ENCODE measurements at places on chromosomes 4 and X.

- H3K4me3 ChIP-seq: no peak overlapping the region
- H3K27me3 ChIP-seq: no peaks in the 10 kb centered on the region
- DNase-seq: no peak
- H3K36me3 ChIP-seq: no peaks in the 10 kb centered on the region
- H3K4me1 ChIP-seq: peaks cover 17% of the 10 kb centered on the region
- H3K27ac ChIP-seq: no peak overlapping the region
These were observed 138.2 kb upstream of the AADAT start for GRCh38 chr4:170227928-170228327.

- H3K27me3 ChIP-seq: 0 out of 2 replicates have a peak, but pooled peaks cover 10% of the 10 kb centered on the region
- H3K27ac ChIP-seq: no peak overlapping the region
- peaks cover 71% of the 10 kb centered on the region for H3K4me1 ChIP-seq
- DNase-seq: no peak
These were observed 541.4 kb upstream of the BOD1L1 start for GRCh38 chr4:14168919-14169318.

GRCh38 chr4:37802068-37802666 is 24.3 kb upstream of the PGM2 start:
- peak; percentile 39 for DNase-seq
- peaks cover 4% of the 10 kb centered on the region for H3K36me3 ChIP-seq
- no peaks in the 10 kb centered on the region for H3K27me3 ChIP-seq
- no peak overlapping the region for H3K4me3 ChIP-seq

GRCh38 chr4:37383579-37384229 is 139.2 kb downstream of the NWD2 start:
- H3K36me3 ChIP-seq: no peaks in the 10 kb centered on the region
- no peaks in the 10 kb centered on the region for H3K27me3 ChIP-seq
- H3K27ac ChIP-seq: no peak overlapping the region

DNA sequence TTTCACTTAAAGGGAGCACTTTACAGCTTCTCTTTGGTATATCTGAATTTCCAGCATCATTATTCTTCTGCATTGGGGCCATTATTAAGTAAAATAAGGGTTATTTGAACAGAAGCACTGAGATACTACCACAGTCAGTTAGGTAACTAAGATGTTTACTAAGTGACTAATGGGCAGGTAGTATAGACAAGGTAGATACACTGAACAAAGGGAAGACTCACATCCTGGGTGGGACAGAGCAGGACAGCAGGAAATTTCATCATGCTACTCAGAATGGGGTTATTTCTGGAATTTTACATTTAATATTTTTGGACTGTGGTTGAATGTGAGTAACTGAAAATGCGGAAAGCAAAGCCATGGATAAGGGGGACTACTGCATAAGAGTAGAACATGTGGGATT is 316.0 kb downstream of the CCSER1 start:
- no peak for DNase-seq
- H3K4me1 ChIP-seq: no peaks in the 10 kb centered on the region
- H3K27me3 ChIP-seq: no peaks in the 10 kb centered on the region
- no peaks in the 10 kb centered on the region for H3K36me3 ChIP-seq
- H3K4me3 ChIP-seq: no peak overlapping the region

DNA sequence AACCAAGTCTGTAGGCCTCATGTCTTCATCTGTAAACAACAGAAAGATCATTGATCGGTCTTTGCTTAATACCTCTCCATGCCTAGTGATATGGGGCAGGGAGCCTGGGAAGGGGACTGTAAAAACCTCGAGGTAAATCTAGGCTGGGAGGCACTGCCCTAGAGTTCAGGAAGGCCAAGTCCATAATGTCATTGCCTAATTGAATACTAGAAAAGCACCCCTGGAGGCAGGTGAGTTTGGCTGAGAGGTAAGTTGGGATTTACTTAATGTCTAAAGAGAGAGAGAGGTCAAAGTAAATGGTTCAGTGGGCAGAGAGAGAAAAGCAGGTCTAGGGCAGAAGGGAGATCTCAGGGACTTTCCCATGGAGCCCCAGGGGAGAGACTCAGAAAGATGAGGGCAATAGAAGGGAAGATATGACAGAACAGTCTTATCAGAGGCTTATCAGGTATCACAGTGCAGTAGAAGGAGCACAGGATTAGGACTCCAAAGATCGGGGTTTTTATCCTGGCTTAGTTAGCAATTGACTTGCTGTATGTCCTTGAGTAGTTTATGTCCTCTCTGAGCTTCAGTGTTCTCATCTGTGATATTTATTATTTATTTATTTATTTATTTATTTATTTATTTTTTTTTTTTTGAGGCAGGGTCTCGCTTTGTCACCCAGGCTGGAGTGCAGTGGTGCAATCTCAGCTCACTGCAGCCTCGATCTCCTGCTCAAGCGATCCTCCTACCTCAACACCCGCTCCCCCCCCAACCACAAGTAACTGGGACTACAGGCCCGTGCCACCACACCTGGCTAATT is 85.2 kb downstream of the SLC16A2 start:
- no peak for DNase-seq
- peaks cover 3% of the 10 kb centered on the region for H3K4me1 ChIP-seq
- H3K36me3 ChIP-seq: no peaks in the 10 kb centered on the region
- no peaks in the 10 kb centered on the region for H3K27me3 ChIP-seq

GRCh38 chrX:31464306-31464915 is 392.6 kb upstream of the FTHL17 start:
- no peaks in the 10 kb centered on the region for H3K27me3 ChIP-seq
- peaks cover 9% of the 10 kb centered on the region for H3K4me1 ChIP-seq
- H3K36me3 ChIP-seq: no peaks in the 10 kb centered on the region
- no peak for DNase-seq
- no peak overlapping the region for H3K4me3 ChIP-seq
- H3K27ac ChIP-seq: no peak overlapping the region

DNA sequence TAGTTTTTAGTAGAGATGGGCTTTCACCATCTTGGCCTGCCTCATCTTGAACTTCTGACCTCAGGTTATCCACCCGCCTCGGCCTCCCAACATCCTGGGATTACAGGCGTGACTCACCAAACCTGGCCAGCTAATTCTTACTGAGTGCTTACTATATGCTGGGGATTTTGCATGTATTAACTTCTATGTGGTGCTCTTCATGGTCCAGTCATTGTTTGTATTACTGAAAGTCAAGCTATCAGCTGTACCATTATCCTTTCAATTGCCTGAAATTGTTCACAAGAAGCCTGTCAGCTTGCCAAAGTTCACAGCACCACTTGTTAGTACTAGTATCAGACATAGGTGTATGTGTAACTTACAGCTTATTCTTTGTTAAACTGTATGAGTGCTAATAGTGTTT is 1272.1 kb downstream of the ARAP2 start:
- H3K36me3 ChIP-seq: no peaks in the 10 kb centered on the region
- H3K4me3 ChIP-seq: no peak overlapping the region
- no peak for DNase-seq
- H3K4me1 ChIP-seq: no peaks in the 10 kb centered on the region
- no peaks in the 10 kb centered on the region for H3K27me3 ChIP-seq

- peaks cover 32% of the 10 kb centered on the region for H3K36me3 ChIP-seq
- H3K27me3 ChIP-seq: no peaks in the 10 kb centered on the region
- H3K4me3 ChIP-seq: no peak overlapping the region
- peak; percentile 21 for DNase-seq
- H3K4me1 ChIP-seq: no peaks in the 10 kb centered on the region
- H3K27ac ChIP-seq: no peak overlapping the region
These were observed 32.1 kb downstream of the ZGRF1 start for GRCh38 chr4:112604589-112604988.

GRCh38 chr4:123936621-123937043 is 540.0 kb downstream of the SPRY1 start:
- no peak overlapping the region for H3K4me3 ChIP-seq
- no peak for DNase-seq
- H3K27ac ChIP-seq: no peak overlapping the region
- no peaks in the 10 kb centered on the region for H3K27me3 ChIP-seq
- H3K4me1 ChIP-seq: peaks cover 9% of the 10 kb centered on the region

- peaks cover 5% of the 10 kb centered on the region for H3K4me1 ChIP-seq
- no peaks in the 10 kb centered on the region for H3K27me3 ChIP-seq
- H3K27ac ChIP-seq: no peak overlapping the region
- H3K36me3 ChIP-seq: peaks cover 27% of the 10 kb centered on the region
- H3K4me3 ChIP-seq: no peak overlapping the region
These were observed 70.7 kb downstream of the EVC start for GRCh38 chr4:5781691-5782090.

DNA sequence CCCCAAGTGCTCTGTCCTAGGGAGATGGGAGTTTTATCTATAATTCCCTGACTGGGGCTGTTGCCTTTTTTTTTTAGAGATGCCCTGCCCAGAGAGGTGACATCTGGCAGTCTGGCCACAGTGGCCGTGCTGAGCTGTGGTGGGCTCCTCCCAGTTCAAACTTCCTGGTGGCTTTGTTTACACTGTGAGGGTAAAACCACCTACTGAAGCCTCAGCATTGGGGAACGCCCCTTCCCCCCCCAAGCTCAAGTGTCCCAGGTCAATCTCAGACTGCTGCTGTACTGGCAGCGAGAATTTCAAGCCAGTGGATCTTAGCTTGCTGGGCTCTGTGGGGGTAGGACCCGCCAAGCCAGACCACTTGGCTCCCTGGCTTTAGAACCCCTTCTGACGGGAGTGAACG is 38.3 kb upstream of the CBLL2 start:
- no peaks in the 10 kb centered on the region for H3K36me3 ChIP-seq
- H3K4me1 ChIP-seq: no peaks in the 10 kb centered on the region
- no peak overlapping the region for H3K27ac ChIP-seq
- no peaks in the 10 kb centered on the region for H3K27me3 ChIP-seq

DNA sequence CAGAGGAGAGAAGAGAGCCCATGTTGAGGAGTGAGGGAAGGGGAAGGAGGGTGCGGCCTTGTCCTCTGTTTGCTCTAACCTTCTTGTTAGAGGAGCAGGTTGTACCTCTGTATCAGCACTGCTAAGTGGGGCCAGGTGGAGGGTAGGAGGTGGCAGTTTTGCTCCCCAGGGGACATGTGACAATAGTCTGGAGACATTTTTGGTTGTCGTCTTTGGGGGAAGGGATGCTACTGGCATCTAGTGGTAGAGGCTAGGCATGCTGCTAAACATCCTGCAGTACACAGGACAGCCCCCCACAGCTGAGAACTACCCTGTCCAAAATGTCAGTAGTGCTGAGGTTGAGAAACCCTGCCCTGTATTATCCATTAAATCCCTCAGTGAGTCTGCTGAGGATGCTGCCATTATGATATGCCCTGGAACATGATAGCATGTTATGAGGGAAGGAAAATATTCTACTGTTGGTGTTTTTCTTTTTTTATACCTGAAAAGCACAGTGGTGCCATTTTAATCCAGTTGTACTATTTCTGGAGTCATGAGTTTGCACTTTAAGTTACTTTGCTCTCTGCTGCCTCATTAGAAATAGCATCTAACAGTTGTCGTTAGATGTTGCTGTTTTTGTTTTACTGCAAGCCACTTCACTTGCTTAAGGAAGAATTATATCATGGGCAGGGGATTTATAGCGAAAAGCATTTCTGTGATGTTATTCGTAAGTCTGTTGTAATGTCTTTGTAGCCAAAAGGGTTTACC is 90.6 kb downstream of the LRP2BP start:
- peaks cover 9% of the 10 kb centered on the region for H3K36me3 ChIP-seq
- H3K27me3 ChIP-seq: no peaks in the 10 kb centered on the region
- H3K4me1 ChIP-seq: peaks cover 37% of the 10 kb centered on the region
- no peak overlapping the region for H3K4me3 ChIP-seq

DNA sequence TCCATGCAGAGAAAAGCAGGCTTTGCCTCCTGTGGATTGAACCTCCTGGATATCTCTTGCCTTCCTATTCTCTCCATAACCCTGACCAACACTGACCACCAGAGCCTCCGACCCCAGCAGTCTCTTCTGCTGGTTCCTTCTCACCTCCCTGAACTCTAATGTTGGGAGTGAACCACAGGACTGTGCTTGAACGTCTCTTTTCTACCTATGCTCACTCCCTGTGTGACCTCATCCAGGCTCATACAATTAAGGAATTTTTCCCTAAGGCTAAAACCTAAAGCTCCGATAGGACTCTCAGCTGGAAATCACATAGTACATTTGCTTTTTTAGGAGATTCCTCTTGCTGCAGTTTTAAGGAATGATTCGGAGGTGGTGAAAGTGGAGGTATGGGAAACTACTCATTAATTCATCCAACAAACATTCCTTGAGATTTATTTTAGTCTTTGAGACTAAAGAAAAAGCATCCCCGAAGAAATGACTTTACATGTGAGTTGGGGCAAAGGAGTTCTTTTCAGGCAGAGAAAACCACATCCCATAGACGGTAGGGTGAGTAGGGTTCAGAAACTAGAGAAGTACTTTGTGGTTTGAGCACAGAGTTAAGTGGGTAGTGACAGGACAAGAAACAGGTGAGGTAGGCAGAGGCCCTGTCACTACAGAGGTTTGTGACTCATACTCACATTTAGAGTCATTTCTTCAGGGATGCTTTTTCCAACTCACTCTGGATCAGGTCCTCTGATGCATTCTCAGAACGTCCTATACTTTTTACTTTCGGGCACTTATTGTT is 30.8 kb downstream of the NDNF start:
- no peak overlapping the region for H3K4me3 ChIP-seq
- no peaks in the 10 kb centered on the region for H3K27me3 ChIP-seq
- no peak for DNase-seq
- H3K36me3 ChIP-seq: 0 out of 2 replicates have a peak, but pooled peaks cover 3% of the 10 kb centered on the region

DNA sequence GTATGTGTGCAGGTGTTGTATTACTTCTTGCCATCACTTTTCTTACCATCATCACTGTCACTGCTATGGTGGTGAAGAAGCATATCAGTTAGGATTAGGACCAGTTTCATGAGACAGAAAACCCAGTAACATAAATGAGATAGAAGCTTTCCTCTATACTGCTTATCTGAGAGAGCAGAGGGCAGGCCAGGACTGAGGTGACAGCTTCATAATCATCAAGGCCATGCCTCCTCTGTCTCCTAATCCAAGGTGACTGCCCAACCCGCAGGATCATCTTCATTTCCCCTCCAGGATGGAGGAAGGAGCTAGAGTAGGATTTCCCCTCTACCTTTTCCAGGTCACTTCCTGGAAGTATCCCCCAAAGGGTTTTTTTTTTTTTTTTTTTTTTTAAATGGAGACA is 35.4 kb downstream of the TMEM131L start:
- no peak overlapping the region for H3K27ac ChIP-seq
- DNase-seq: no peak
- peaks cover 3% of the 10 kb centered on the region for H3K36me3 ChIP-seq
- H3K4me3 ChIP-seq: no peak overlapping the region

DNA sequence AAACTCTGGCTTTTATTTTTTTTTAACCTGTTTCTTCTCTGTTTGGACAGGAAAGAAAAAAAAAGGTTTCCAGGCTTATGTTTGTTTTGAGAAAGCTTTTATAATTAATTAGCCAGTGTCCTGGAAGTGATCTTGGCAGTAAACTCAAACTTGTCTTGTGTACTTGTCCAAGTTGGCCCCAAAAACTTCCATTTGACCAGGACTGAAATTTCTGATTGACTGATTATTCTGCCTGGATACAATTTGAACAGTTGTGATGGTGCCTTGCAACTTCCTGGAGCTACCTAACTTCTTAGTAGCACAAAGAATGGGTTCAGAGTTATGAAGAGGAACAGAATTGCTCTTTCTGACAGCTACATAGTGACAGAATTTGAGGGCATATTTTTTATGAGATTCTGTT is 62.0 kb downstream of the SLC4A4 start:
- H3K4me1 ChIP-seq: peaks cover 23% of the 10 kb centered on the region
- H3K36me3 ChIP-seq: no peaks in the 10 kb centered on the region
- DNase-seq: no peak
- H3K4me3 ChIP-seq: no peak overlapping the region
- no peaks in the 10 kb centered on the region for H3K27me3 ChIP-seq
